Sciatic nerve (tissue), 2 donors: ENCODE measurements at places on chromosomes 1 and 21.

- no peak for DNase-seq
Measured at GRCh38 chr1:66933887-66934700, 9.3 kb downstream of the MIER1 start.

DNA sequence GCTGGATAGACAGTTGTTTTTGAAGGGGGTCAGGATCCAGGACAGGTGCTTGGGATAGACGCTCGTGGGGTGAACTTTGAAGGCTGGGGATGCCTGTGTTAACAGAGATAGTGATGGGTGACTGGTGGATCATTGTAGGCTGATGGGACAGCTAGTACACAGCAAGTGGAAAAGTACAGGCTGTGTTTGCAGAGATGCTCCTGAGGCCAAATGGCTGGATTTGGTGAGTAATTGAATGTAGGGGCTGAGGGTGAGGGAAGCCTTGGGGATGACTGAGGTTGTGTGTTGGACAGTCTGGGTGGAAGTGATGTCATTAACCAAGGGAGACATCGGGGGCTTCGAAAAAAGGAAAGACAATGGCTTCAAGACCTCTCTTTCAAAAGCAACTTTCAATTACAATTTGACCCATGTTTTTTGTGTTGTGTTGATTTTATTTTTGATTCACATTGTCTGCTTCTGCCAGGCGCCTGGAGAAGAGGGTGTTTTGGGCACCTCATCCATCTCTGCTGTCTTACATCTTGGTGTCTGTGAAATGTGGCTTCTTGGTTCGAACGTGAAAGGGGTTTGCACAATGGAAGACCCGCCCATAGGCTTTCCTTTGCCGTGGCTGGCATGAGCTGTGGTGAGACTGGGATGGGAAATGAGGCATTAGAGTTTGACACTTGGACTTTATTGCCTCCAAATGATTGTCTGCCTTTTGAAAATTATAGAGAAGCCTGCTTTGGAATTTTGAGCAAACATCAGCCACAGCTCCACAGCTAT, 147.5 kb downstream of the FOXD2 start:
- no peak for DNase-seq

DNA sequence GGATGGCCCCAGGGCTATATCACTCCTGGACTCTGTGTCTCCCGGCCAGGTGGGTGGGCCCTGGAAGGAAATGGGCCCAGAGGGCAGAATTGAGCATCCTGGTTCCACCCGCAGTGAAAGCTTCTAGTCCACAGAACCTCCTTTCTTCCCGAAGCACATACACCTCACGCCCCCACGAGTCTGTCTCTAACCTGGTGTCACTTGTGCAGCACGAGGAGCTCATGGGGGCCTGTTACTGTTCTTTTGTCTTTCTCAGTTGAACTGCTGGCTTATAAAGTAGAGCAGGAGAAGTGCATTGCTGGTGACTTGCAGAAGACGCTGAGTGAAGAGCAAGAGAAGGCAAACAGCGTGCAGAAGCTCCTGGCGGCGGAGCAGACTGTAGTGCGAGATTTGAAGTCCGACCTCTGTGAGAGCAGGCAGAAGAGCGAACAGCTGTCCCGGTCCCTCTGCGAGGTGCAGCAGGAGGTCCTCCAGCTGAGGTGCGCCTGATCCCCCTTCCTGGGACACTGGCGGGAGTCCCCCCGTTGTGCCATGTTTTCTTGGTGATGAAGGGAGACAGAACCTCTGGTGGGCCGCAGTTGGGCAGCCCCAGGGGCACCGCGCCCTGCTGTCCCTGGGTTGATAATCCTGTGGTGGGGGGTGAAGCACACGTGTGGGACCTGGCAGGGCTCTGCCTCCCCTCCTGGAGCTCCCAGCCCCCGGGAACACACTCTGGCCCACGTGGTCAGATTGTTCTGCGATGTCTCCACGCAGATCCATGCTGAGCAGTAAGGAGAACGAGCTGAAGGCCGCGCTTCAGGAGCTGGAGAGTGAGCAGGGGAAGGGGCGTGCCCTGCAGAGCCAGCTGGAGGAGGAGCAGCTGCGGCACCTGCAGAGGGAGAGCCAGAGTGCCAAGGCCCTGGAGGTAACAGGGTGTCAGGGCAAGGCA, 28.7 kb upstream of the DIP2A start:
- no peak for DNase-seq

DNA sequence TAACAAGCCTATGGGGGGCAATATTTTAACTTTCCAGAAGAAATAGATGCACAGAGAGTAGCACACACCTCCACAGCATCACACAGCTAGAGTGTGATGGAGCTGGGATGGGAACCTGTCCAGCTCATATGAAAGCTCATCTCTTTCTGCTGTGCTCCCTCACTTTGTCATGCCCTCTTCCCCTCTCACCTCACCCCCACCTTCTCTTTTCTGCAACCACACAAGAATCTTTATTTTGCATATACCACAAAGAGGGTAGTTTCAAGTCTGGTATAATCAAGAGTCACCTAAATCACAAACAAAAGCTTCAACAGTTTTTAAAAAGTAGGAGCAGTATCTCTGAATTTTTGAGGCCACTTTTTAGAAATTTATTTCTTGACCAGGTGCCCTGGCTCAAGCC, 22.6 kb downstream of the FOXD2 start:
- DNase-seq: no peak

- no peak for DNase-seq
Measured at GRCh38 chr1:201020721-201021629, 2.5 kb downstream of the KIF21B start.
